ENCODE measurements at places on chromosomes 4 and X. TPM values are rescaled to one million over a fixed set of nuclear protein-coding genes. Genes with fewer than 3 reads are reported as not detected.
A peak's percentile ranks its signal among the peaks of the same experiment; 100 is the strongest.

The CT83 gene
- total RNA-seq = not detected

The ANKRD50 gene
- 4.4 TPM for total RNA-seq

The SUPT20HL1 gene
- total RNA-seq = not detected

The CENPVL1 gene
- total RNA-seq = not detected

The KLHL4 gene
- 0.13 TPM for total RNA-seq

- DNase-seq = no peak
These were observed 80.6 kb downstream of the ATXN3L start for GRCh38 chrX:13239272-13239671.

GRCh38 chr4:2942532-2943363 lies 20.5 kb downstream of the NOP14 start:
- DNase-seq = no peak

DNA sequence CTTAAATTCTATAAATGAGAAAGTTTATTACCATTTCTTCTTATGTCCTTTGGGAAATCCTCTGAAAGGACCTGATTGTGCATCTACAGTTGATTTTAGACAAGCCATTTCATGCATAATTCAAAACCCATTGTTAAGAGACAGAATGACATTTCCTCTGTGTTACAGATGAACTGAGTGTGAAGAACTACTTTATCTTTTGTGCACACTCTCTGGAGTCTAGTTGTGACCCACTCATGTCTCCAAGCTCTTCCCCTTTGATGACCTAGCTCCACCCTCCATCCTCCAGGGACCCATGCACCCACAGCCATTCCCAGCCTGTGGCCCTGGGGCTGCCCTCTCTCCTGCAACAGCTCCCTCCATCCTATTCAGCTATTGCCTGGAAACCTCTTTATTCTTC lies 57.5 kb upstream of the BMPR1B start:
- no peak for DNase-seq

- DNase-seq = no peak
These were observed 250.0 kb upstream of the NR3C2 start for GRCh38 chr4:148692242-148692641.

- peak; percentile 2 for DNase-seq
These were observed 70.5 kb downstream of the HADH start for GRCh38 chr4:108060164-108060563.

- no peak for DNase-seq
These were observed 39.8 kb upstream of the TCEAL2 start for GRCh38 chrX:102085706-102086105.

GRCh38 chr4:159142681-159143384 lies 40.0 kb downstream of the RAPGEF2 start:
- DNase-seq = no peak

GRCh38 chrX:47560179-47560933 lies 649 bp upstream of the ARAF start:
- no peak for DNase-seq

DNA sequence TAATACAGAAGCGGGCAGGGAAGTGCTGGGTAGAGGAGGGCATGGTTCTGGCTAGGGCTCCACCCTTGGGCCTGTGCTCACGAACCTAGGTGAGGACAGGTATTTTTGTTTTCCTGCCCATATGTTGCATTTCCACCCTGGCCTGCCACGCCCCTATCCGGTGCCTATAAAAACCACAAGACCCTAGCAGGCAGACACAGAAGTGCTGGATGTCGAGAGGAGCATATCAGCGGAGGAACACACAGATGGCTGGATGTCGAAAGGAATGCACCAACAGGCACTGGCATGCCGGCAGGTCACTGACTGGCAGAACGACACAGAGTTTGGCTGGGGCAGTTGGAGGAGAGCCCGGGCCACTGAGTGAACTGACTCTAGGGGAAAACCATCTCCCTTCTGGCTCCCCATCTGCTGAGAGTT lies 316.6 kb upstream of the BOD1L1 start:
- DNase-seq = no peak

DNA sequence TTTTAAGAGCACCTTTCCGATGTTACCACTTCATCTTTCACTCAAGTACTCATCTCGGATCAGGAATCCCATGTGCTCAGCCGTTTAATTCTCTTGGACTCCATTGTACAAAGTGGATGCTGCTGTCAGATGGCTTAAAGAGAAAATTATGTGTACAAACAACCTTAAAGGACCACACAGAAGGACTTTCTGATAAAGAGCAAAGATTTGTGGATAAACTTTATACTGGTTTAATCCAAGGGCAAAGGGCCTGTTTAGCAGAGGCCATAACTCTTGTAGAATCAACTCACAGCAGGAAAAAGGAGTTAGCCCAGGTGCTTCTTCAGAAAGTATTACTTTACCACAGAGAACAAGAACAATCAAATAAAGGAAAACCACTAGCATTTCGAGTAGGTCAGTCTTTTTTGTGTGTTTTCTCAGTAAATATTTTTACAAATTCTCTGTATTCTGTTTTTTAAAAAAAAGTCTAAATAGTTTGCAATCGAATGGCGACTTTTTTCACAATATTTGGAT lies 20.1 kb downstream of the MMAA start:
- no peak for DNase-seq

- DNase-seq = no peak
These were observed 18.6 kb downstream of the SHOX start for GRCh38 chrX:649166-649565.

- DNase-seq = no peak
These were observed 173.0 kb downstream of the SPCS3 start for GRCh38 chr4:176492646-176493302.

- DNase-seq = no peak
These were observed 359.0 kb downstream of the HS3ST1 start for GRCh38 chr4:11069581-11070211.

GRCh38 chrX:31287861-31288260 lies 216.0 kb upstream of the FTHL17 start:
- no peak for DNase-seq

GRCh38 chr4:82721819-82722423 lies 76.7 kb downstream of the SCD5 start:
- DNase-seq = peak; percentile 30

DNA sequence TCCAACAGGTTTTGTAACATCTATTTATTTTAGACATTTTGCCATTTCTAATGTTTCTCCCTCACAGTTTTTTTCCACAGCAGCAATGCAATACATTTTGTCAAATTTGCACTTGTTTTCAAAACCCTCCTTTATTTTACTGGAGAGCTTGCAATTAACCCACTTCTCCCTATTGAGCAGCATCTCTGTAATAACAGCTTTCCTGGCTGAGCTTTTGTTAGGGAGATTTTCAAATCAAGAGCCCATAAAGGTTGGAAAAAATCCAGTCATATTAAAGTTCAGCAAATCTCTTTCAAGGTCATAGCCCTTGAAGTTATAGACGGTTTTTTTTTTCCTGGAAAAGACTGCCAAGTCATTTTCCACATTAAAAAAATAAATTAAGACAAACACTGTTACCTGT lies 450.6 kb upstream of the TENM3 start:
- no peak for DNase-seq

GRCh38 chrX:45515262-45516215 lies 314.9 kb upstream of the DIPK2B start:
- DNase-seq = peak; percentile 71

GRCh38 chr4:84685105-84685504 lies 102.2 kb downstream of the CDS1 start:
- no peak for DNase-seq

DNA sequence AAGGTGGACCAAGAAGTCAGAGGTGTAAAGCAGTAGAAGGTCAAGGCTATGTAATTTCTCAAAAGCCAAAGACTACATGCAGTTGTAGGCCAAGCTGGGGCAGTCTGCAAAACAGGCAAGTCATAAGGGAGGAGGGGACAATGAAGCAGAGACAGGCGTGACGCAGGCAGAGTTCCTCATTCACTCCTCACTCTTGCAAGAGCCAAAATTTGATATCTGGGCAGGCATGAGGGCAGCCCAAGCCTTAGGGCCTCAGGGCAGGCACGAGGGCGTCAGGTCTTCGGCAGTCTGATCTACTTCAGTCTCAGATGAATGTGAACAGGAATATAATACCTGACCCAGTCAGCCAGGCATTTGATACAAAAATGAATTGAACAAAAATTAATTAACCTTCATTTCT lies 86.4 kb upstream of the AGA start:
- DNase-seq = no peak

DNA sequence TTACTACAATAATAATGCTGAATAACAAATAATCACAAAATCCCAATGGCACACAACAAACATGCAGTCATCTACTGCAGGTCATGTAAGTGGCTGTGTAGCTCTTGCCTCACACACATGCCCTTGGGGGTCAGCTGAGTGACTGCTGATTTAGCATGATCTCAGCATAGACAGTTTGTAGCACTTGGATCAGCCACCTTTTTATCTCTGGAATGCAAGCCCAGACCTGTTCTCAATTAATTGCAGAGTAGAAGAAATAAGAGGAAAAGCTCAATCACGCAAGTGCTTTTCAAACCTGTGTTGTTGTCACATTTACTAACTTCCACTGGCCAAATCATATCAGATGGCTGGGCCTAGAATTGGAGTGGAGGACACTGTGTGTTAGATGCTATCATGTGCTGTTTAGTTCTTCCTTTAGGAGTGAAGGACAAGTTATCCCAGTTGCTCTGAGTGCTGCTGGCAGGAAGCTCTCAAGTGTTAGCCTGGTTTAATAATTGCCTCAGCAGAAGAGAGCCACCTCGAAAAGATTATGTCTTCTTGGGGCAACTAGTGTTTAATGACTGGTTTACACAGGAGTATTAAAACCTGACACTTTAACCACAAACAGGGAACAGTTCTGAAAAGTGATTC lies 128.3 kb upstream of the EPHA5 start:
- DNase-seq = no peak

DNA sequence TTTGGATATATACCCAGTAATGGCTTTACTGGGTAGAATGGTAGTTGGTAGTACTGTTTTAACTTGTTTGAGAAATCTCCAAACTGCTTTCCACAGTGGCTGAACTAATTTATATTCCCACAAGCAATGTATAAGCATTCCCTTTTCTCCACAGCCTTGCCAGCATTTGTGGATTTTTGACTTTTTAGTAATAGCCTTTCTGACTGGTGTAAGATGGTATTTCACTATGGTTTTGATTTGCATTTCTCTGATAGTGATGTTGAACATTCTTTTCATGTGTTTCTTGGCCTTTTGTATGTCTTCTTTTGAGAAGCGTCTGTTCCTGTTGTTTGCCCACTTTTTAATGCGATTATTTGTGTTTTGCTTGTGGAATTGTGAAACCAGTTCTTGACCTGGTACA lies 290.5 kb downstream of the BMPR1B start:
- DNase-seq = no peak

GRCh38 chrX:1661048-1661921 lies 46.4 kb downstream of the ASMT start:
- peak; percentile 13 for DNase-seq

DNA sequence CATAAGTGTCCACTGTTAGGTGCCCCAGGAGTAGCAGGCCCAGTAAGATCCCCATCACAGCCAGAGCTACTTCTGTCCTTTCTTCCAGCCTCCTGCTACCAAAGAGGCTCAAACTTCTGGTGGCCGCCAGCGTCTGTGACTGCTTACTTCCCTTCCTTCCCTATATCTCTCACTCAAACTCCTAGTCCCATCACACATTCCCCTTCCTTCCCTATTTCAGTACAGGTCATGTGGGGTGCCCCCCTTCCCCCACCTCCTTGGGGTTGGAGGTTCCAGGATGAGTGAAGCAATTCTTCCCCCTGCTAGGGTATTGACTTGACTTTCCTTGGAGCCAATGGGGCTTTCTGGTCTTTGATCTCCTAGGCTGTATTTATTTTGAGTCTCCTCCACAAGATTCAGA lies at the start of gene VSIG4:
VSIG4 (minus strand) TSS at position 137 of the 400 bp plus-strand sequence; CDS start at position 55, 82 bp downstream.
- no peak for DNase-seq

- DNase-seq = peak; percentile 36
These were observed 34.7 kb upstream of the TASL start for GRCh38 chrX:30612250-30612655.

All from HepG2 (cell line).